Left lobe of liver (tissue), 2 donors: ENCODE measurements at places on chromosomes 12 and 14. TPM values are rescaled to one million over a fixed set of nuclear protein-coding genes. Genes with fewer than 3 reads are reported as not detected.

The ERBB3 gene
- 93.2 TPM for total RNA-seq

The SLC22A17 gene
- 3.6 TPM for total RNA-seq

The BMAL2 gene
- total RNA-seq = 2.6 TPM

The NOVA1 gene
- 0.25 TPM for total RNA-seq

The TMEM132C gene
- total RNA-seq = 0.10 TPM

The CFAP251 gene
- total RNA-seq = 2.2 TPM

- DNase-seq = no peak
Observed at GRCh38 chr12:69163681-69164362, 75.5 kb upstream of the CPSF6 start.

GRCh38 chr12:103244596-103244995 is 251.2 kb downstream of the C12orf42 start:
- no peak for DNase-seq

GRCh38 chr14:100714258-100714892 is 12.3 kb upstream of the DLK1 start:
- no peak for DNase-seq

- no peak for DNase-seq
Observed at GRCh38 chr12:98799146-98799810, 154.2 kb downstream of the APAF1 start.

GRCh38 chr14:94594441-94594840 is 13.2 kb downstream of the SERPINA5 start:
- peak; percentile 45 for DNase-seq

GRCh38 chr14:69370061-69370460 is 28.0 kb downstream of the ERH start:
- no peak for DNase-seq

DNA sequence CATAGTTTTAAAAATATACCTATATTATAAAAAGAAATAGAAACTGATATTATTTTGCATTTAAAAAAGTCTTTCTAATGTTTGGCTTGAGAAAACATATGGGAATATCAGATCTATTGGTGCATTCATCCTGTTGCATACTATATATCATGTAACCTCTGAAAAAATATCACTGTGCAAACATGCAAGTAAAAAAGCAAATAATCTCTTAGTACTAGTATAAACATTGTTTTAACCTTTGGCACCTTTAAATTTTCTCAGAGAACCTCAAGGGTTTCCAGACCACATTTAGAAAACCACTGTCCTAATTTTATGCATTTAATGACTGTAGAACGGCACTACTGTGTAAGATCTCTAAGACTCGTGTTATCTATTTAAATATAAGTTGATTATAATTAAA is 416.8 kb downstream of the LRFN5 start:
- no peak for DNase-seq

DNA sequence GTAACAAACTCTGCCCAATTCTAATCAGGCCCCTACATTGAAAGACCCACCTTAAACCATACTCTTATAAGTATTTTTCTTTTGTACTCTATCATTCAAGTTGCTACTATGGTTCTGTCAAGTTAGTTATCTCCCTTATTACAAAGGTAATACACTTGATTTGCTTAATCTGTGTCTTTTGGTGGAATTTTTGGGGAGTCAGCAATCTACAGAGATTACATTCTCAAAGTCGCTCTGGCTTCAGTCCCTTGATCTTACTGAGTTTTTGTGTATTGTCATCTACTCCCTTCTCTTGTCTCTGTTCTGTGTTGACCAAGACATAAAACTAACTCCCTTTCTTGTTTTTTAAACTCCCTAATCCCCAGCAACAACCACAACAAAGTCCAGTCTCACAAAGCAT is 353.1 kb downstream of the LRIG3 start:
- DNase-seq = no peak

- no peak for DNase-seq
Observed at GRCh38 chr12:114762490-114763110, 78.6 kb upstream of the TBX3 start.

- no peak for DNase-seq
Observed at GRCh38 chr12:75725521-75726111, 214.2 kb upstream of the KRR1 start.

- no peak for DNase-seq
Observed at GRCh38 chr14:100662879-100663760, 63.6 kb upstream of the DLK1 start.
